ELR (cell line): ENCODE measurements at places on chromosomes 13 and 19.

DNA sequence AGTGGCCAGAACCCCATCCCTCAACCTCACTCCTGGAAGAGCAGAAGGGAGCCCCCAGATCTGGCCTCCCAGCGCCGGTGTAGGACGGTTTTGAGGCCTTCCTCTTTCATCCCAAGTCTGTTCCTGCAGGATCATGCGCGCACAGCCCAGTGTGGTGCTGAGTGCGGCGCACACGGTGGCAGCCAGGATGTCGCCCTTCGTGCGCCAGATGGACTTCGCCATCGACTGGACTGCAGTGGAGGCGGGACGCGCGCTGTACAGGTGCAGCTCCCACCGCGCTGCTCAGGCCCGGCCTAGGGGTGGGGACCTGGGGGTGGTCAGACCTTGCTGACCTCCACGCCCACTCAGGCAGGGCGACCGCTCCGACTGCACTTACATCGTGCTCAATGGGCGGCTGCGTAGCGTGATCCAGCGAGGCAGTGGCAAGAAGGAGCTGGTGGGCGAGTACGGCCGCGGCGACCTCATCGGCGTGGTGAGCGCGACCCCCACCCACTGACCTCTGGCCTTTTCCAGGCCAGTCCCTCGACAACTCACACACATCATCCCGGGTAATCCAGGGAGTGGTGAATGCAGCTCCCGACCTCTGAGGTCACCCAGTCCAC lies 14.8 kb downstream of the PNPLA6 start:
- DNase-seq = no peak

DNA sequence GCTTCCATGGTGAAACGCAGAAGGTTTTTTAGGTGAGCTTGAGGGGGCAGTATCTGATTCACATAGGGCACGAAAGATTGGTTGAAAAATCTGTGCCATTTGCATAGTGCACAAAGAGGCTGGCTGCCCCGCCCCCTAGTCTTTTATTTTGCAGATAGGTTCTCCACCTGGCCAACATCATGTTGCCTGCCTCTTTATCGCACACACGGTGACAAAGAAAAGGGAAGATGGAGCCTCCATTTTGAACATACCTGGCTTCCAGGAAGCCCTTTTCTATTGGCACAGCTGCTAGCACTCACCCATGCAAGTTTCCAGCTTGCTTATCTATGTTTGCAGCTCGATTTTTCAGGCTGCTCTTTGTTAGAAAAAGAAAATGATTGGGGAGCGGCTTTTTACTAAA lies 316.2 kb upstream of the KLHL1 start:
- no peak for DNase-seq

- peak; percentile 64 for DNase-seq
Measured at GRCh38 chr13:45441633-45442032, 23.1 kb upstream of the COG3 start.

- DNase-seq = no peak
Measured at GRCh38 chr19:33437393-33437820, 63.9 kb downstream of the CEBPG start.

GRCh38 chr13:88285329-88285728 lies 614.2 kb downstream of the SLITRK5 start:
- DNase-seq = no peak

DNA sequence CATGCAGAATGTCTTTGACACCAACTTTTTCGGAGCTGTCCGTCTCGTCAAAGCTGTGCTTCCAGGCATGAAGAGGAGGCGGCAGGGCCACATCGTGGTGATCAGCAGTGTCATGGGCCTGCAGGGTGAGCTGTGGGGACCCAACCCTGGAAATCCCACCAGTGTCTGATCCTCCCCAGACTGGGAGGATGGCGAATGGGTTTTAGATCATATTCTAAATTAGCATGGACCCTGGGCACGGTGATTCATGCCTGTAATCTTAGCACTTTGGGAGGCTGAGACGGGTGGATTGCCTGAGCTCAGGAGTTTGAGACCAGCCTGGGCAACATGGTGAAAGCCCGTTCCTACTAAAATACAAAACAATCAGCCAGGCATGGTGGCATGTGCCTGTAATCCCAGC lies 5.5 kb downstream of the RDH8 start:
- no peak for DNase-seq

- DNase-seq = no peak
Measured at GRCh38 chr13:97091196-97091595, 96.9 kb upstream of the OXGR1 start.

DNA sequence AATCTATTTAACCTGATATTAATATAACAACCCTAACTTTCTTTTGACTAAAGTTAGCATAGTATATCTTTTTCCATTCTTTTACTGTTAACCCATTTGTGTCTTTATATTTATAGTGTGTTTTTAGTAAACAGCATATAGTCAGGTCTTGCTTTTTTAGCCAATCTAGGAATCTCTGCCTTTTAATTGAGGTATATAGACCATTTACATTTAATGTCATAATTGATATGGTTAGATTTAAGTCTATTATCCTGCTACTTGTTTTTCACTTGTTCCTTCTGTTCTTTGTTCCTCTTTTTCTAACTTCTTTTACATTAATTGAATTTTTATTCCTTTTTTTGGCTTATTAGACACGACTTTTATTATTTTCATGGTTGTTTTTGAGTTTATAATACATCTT lies 174.4 kb downstream of the KCTD15 start:
- DNase-seq = no peak

DNA sequence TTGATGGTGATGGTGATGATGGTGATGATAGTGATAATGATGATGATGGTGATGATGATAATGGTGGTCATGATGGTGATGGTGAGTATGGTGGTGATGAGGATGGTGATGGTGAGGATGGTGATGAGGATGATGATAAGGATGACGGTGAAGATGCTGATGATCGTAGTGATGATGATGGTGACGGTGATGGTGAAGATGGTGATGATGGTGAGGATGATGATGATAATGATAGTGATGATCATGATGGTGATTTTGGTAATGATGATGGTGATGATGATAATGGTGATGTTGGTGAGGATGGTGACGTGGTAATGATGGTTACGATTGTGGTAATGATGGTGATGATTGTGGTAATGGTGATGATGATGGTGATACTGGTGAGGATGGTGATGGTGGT lies 10.8 kb upstream of the BCAT2 start:
- DNase-seq = no peak

DNA sequence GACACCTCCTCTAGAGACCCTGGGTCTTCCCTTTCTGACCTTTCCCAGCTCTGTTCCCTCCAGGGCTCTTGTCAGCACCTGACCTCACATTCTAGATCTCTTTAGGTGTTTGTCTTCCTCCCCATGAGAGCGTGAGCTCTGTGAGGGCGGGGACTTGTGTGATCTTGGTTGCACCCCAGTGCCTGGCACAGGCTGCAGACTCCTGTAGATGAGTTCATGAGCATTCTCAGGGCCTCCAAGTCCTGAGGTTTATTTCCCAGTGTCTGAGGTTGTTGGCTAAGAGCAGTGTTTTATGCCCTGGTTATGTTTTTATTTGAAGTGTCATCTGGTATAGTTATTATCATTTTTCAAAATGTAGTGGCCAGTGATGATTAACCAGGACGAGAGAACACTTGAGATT lies 596 bp downstream of the CEACAM4 start:
- DNase-seq = no peak
